ENCODE measurements at places on chromosomes 6 and 20.

GRCh38 chr6:142537612-142538478, 236.0 kb downstream of the ADGRG6 start:
- no peak for DNase-seq

DNA sequence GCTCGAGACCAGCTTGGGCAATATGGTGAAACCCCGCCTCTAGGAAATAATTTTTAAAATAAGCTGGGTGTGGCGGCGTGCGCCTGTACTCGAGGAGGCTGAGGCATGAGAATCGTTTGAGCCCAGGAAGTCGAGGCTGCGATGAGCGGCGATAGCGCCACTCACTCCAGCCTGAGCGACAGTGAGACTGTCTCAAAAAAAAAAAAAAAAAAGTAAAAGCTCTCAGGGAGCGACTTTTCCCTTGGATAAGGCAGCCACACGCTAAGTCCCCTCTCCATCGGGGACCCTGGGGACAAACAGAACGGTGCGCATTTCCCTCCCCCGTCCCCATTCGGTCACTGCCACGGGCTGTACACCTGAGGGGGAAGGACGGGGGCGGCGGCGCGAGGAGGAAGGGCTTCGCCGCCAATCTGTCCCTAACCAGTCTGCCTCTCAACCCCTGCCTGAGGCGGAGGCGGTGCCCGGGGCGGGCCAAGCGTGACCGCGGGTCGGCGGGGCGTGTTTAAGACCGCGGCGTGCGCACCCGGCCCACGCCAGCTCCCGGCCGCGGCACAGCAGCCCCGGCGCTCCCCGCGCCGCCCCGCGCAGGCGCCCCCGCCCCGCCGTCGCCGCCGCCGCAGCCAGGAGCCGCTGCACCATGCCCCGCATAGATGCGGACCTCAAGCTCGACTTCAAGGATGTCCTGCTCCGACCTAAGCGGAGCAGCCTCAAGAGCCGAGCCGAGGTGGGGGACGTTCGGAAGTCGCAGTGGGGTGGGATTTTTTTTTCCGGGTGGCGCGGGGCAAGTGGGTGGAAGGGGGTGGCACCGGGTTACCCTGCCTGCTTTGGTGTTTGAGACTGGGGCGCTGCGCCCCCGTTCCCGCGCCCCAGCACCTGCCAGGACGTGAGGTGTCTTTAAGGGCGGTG, at the start of gene GMPR:
GMPR (plus strand) TSS at position 531 of the 906 bp plus-strand sequence; CDS start at position 638, 107 bp downstream.
- no peak for DNase-seq

- no peak for DNase-seq
Measured at GRCh38 chr6:130167655-130168054, 55.1 kb downstream of the SAMD3 start.

GRCh38 chr6:84414531-84414930, 187.1 kb upstream of the CEP162 start:
- no peak for DNase-seq

- no peak for DNase-seq
Measured at GRCh38 chr6:25251426-25251825, 27.7 kb upstream of the CARMIL1 start.
